ENCODE measurements at places on chromosomes 3 and 15.

- no peak for DNase-seq
Observed at GRCh38 chr3:136955813-136956212, 2.0 kb upstream of the IL20RB start.

- DNase-seq: no peak
Observed at GRCh38 chr3:121231872-121232271, 313.9 kb downstream of the POLQ start.

DNA sequence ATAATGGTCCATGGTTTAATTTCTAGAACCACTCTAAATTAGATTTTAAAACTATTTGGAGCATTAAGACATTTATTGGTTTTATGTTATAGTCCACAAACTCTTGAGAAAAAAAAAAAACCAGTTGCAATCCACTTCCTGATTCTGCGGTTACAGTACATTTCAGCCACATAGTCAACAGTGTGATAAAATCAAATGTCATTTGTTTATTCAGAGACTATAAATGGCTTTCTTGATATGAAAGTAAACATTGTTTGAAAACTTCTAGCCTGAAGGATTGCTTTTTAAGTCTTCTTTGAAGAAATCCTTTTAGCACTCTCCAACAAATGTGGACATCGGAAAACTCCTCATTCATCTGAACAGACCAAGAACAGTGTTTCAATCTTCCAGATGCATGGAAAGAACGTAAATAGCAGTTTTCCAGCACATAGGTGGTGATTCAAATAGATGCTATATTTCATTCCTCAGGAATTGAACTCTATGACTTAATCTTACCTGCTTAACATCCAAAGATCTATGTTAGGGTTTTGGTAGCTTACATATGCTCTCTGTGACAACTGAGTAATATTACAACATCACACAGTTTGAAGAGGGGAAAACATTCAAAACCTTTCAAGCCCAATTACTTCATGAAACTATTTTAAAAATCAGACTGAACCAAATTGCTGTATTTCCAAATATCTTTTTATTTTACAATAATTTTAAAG, 87.8 kb upstream of the UBE2E2 start:
- DNase-seq: no peak

DNA sequence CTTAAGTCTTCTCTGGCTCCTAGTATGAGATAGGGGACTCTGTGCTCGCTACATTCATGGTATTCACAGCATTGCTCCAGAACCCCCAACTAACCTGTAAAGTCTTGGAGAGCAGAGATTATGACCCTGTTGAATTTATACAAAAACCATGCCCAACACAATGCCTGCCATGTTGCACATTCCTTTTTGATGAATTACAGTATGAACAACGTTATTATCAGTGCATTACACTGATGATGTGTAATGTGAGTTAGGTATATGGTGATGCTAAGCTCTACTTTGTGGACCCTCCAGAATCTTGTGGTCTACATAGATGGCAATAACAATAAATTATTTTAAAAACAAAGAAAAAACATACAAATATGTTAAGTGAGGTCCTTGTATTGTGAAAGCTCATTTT, 64.3 kb downstream of the EOMES start:
- no peak for DNase-seq

DNA sequence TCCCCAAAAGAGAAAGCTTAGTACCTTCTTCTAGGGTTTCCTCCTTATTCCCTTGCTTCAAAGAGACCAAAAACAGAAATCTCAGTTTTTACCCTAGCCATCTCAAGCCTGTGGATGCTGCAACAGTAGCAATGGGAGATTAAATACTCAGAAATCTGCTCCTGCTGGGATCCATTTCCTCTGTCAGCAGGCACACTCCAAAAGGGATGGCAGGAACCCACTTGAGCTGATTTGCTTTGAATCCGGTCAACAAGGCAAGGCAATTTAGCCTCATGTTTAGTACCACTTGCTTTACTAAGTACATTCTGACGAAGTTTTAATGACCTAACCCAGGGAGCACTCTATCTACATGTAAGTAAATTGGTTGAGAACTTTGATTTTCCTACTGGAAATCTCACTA, 590.0 kb upstream of the ADAMTS9 start:
- no peak for DNase-seq

DNA sequence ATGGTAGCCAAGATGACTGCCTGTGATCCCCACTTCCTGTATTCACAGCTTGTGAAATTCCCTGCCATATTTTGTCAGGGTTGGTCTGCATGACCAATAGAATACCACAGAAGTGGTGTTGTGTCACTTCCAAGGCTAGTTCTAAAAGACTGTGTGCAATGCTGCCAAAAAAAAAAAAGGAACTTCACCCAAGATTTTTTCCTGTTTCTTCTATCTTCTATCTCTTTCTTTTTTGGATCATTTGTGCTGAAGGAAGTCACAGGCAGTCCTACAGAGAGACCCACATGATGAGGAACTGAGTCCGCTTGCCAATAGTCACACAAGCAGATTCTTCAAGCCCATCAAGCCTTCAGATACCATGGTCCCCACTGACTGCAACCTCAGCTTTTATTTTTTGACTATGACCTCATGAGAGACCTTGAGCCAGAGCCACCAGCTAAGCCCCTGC, 18.1 kb upstream of the RAF1 start:
- no peak for DNase-seq

DNA sequence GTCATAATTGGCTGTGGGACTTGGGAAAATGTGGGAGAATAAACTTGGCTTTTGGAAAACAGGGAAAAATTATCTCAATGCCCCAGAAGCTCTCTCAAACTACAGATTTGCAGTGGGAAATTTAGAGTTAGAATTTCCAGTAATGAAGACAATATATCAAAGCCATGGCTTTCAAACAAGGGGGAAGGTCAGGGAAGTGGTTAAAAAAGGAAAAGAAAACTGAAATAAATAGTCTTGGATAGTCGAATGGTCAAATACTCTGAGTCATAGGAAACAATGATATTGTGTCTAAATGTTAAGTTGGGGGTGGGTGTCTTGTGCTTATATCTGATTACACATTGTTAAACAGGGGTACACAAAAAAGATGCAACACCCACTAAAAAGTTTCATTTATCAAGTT, 272.4 kb upstream of the COL8A1 start:
- no peak for DNase-seq

DNA sequence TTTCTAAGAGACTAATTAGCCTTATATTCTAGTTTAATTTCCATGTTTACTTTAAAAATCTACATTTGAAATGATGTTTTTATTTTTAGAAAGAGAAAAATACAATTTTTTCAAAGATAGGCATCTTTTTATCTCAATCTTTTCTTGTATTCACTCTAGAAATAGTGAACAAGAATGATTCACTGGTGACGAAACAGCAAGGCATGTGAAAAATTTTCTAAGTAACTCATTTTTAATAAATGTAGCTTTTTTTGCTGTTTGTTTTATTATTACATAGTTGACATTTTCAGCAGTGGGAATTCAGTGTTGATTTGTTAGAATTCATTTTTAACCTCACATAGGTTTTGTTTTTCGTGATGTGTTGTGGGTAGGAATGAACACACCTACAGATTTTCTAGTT, 1226.4 kb downstream of the NSUN3 start:
- DNase-seq: no peak

- no peak for DNase-seq
Observed at GRCh38 chr3:114151091-114151490, 27.8 kb downstream of the DRD3 start.

- no peak for DNase-seq
Observed at GRCh38 chr15:36970522-36970921, 129.8 kb downstream of the MEIS2 start.

DNA sequence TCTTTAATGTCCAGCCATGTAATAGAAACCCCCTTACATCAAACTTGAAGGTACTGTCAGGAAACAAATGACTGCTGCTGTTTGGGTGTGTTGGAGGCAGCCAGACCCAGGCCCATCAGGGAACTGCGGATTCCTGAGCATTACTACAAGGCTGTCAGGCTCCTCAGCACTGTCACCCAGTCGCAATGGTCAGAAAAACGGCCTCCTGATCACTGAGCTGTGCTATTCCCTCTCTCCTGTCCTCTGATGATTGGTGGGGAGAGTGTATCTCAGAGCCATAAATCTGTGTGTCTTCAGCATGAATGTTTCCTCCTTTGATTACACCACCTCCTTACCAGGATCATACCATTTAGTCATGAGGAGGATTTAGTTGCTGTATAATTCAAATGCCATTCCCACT, 135.2 kb upstream of the GADL1 start:
- no peak for DNase-seq

- no peak for DNase-seq
Observed at GRCh38 chr3:42504334-42505127, 2.1 kb downstream of the VIPR1 start.

DNA sequence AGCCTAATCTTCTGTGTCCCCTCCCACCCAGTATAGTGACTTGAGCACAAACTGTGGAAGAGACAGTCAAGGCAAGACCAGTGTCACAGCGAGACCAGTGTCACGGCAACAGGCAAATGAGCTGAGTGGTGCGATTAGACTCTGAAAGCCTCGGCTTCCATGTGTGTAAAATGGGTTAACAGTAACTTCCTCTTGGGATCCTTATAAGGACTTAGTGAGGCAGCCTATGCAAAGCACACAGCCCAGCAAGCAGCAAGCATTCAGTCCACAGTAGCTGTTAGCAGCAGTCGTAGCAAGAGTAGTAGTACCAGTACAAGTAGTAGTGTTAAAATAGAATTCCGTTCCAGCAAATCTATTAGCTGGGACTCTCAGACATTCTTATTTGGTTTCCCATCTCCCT, 334.1 kb downstream of the GABRB3 start:
- DNase-seq: no peak

DNA sequence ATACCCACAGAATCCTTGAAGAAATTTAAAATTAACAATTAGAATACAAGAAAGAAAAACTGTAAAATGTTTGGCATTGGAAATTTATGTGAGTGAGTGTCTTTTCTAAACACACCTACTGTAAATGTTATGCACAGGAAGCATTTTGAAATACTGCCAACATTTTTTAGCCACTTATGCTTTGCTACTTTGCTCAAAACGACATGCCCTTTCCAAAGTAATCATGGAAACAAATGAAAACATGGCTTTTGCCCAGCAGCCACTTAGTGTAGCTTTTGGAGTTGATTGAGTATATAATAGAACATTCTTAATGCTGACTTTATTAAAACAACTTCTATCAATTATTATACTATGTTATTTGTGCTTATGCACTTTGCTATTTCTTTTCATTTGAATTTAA, 823.0 kb downstream of the CADM2 start:
- DNase-seq: no peak

GRCh38 chr3:71078723-71079525, 504.6 kb downstream of the FOXP1 start:
- no peak for DNase-seq

DNA sequence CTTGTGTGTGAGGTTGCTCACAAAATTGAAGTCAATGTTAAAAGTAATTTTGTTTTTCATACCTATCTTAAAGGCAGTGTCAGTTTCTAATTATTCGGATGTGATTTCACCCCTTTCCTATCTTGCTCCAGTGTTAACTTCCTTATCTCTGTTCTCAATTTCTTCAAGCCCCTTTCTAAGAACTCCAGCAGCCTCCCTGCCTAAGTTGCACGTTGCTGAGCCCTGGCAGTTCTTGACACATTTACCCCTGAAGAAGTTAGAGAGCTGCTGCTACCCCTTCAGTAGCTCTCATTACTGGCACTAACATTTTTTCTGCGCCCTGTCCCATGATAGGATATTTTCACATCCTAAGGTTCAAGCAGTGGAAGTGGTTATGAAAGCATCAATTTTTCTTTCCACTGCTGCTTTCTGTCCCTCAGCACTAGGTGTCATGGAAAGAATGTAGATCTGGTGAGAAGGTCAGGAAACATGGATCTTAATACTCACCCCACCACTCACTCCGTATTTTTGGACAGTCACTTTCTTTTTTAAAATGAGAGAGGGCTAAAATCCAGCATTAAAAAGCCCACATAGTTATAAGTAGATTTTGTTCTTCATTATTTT, 62.9 kb downstream of the OPA1 start:
- DNase-seq: no peak

DNA sequence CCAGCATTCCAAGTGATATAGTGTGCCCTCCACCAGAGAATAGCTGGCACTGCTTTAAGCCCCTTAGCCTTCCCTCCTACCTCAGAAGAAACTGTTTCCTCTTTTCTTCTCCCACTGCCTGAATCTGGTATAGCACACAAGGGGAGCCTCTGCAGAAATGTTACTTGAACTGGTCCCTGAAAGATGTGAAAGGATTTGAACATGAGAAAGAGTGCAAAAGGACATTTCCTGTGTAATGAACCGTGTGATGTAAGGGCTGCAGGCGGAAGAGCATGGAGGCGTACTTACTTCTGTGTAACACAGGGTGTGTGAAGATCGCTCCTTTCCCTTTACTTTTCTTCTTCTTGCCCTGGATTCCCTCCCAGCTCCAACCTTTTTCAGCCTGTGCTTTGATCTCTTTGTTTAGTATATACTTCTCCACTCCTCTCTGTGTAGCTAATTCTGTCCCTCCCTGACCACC, 8.4 kb downstream of the TMOD3 start:
- no peak for DNase-seq

DNA sequence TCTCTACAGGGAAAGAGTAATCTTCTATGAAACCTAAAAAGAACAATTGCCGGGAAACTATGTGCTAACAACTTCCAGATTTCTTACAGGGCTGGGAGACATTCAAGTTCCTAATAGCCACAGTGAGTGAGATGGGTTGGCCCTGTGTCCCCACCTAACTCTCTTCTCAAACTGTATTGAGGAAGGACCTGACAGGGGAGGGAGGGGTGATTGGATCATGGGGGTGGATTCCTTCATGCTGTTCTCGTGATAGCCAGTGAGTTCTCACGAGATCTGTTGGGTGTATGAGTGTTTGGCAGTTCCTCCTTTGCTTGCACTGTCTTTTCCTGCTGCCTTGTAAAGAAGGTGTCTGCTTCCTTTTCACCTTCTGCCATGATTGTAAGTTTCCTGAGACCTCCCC, 958.7 kb downstream of the AGBL1 start:
- no peak for DNase-seq

- DNase-seq: no peak
Observed at GRCh38 chr15:91263632-91264531, 163.8 kb downstream of the SV2B start.

GRCh38 chr3:132661101-132661500, 972 bp downstream of the UBA5 start:
- no peak for DNase-seq

DNA sequence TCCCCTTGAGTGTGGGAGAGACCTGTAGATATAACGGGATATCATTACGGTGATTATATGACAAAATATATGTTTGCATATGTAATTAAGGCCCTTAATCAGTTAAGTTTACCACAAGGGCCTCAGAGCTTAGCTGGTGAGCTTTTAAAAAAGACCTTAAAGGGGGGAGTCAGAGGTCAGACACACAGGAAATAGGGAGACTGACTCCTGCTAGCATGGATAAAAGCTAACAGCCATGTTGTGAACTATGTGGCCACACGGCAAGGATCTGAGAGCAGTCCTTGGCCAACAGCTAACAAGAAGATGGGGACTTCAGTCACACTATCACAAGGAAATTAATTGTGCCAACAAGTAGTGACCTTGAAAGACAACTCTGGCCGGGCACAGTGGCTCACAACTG, 3.1 kb downstream of the STAG1 start:
- no peak for DNase-seq

All from CD4-positive, alpha-beta T cell treated with Interleukin-12 subunit alpha and Interleukin-12 subunit beta, for 1 hour (primary cell).